ENCODE measurements at places on chromosomes 1 and 21.

DNA sequence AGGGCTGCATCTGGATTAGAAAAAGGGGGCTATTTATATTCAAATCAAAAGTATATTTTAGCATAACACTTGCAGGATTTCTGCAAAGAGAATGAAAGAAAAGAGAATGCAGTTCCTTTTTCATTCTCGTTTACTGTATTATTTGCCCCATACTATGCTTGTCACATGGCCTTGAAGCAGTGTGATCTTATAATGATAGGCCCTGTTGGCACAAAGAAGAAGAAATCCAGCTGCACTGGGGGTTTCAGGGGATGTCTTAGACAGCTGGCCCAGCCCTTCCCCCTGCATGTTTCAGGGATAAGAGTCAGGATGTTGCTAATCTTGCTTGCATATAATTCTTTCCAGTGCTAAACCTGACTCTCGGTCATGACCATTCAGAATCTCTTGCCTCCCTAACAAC lies 369.5 kb downstream of the SEC16B start:
- DNase-seq: no peak

DNA sequence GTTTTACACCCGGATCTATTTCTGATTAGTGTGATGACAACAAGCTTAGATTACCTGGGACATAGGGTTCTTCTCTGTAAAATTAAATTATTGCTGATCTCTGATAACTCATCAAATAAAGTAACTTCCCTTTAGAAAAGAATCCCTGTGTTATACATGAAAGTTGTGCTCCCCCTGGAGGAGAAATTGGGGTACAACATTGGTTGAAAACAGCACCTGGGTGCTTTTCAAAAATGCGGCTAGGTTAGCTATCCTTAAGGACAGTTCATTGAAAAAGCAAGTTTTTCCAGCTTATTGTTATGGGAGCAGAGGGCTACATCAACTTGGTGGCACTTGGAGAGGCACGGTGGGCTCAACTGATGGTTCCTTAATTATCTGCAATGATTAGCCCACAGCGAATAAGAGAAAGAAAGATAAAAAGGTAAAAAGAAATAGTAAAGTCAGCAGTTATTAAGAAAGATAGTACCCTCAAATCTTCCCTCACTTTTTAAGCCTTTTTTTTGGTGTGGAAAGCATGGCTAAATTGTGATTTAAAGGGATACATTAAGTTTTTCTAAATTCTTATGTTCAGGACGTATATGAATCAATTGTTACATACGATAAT lies 97.8 kb downstream of the FMN2 start:
- no peak for DNase-seq

GRCh38 chr21:29258626-29259338 lies 39.9 kb upstream of the BACH1 start:
- DNase-seq: no peak

DNA sequence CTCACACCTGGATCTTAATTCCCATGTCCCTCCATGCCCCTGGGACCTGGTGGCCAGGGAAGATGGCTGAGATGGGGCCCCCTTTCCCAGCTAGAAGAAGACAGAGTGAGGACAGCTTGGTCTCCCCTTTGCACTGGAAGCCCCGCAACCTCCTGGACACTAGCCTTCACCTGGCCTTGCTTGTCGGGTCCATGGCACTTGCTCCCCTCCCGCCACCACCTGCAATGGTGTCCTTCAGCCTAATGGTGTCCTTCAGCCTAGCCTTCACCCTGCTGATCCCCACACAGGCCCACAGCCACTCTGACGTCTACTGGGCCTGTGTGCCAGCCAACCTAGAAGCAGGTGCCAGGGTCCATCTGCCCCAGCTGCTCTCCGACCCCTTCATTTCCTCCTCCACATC lies 45.9 kb upstream of the EDN2 start:
- DNase-seq: no peak
